Thyroid gland (tissue), 4 donors: ENCODE measurements at places on chromosomes 4 and X. TPM values are rescaled to one million over a fixed set of nuclear protein-coding genes. Genes with fewer than 3 reads are reported as not detected.
A peak's percentile ranks its signal among the peaks of the same experiment; 100 is the strongest.

PAK3 gene
- total RNA-seq = 50.0 TPM

AKAP4 gene
- total RNA-seq = not detected

GATA1 gene
- not detected for total RNA-seq

CSAG3 gene
- total RNA-seq = not detected

TMEM47 gene
- total RNA-seq = 28.5 TPM

STPG2 gene
- total RNA-seq = 2.3 TPM

GRIPAP1 gene
- total RNA-seq = 33.7 TPM

PRSS12 gene
- total RNA-seq = 0.34 TPM

XAGE2 gene
- total RNA-seq = not detected

DNA sequence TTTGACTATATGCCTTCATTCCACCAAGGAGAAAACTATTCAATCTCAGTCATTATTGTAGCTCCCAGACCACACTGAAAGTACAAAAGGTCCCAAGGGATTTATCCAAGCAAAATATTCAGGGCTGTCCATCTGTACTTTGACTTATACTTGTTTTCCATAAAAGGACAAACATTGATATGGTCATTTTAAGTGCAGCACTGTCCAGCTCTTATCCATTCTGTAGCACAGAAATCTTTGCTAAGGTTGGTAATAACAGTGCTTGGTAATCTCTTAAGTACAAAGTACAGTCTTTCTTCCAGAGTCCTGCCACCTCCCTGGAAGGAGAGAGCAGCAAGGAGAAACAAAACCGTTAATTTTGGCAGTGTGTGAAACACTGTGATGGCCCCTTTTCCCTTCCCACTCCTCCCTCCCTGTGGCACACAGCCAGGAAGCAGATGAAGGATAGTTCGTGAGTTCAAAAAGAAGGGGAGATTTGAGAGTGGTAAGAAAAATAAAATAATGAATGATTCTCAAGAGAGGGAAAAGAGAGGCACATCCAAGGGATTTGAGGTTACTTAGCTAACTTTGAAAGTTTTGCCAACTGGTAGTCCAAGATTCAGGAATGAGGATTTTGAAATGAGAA lies 6.8 kb upstream of the CXCL2 start:
- DNase-seq = no peak

DNA sequence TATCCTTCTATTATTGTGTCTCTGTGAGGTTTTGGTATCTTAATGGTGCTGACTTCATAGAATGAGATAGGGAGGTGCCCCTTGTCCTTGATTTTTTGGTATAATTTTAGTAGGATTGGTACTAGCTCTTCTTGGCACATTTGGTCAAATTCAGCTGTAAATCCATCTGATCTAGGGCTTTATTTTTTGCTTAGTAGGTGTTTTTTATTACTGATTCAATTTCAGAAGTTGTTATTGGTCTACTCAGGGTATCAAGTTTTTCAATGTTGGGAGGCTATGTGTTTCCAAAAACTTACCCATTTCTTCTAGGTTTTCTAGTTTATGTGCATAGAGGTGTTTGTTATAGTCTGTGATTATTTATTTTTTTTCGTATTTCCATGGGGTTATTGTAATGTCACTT lies 103.3 kb downstream of the SH3BGRL start:
- DNase-seq = no peak

DNA sequence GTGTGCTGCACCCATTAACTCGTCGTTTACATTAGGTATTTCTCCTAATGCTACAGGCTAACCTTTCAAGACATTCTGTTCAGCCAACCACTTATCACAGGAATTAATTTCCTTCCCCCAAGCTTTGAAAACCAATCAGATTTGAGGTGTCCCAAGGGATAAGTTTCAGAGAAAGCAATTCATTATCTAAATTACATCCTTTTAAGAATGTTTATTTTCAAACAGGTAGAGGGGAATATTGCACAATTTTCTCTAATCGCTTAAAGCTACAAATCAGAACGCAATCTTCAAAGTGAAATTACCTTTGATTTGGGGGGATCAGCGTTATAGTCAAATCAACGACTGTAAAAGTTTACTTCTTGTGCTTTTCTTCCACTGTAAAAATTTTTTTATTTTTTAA lies 1.6 kb downstream of the CLOCK start:
- DNase-seq = no peak

DNA sequence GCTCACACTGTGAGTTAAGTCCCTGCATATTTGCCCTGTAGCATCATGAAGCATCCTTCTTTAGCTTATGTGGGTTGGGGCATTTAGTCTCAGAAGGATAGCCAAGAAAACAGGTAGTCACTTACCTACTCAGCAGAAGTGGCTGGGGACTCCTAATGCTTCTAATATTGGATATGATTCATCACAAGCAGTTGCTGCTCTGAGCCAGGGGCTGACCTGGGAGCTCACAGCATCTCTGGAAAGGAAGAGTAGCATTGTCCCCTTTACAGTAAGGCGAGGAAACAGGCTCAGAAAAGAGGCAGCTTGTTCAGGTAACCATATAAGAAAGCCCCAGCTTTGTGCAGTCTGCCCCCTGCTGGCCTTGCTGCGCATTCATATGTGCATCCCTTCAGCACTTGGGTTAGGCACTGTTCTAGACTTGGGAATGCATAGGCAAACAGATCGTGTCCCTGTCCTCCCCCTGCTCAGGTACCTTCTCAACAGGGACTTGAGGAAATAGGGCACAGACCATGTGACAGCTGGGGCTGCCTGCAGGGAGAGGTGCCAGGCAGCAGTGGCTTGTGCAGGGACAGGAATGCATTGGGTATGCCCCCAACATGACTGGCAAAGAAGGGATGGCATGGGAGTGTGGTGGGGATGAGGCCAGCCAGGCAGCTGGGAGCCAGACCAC lies 35.7 kb upstream of the TBC1D14 start:
- peak; percentile 78 for DNase-seq

DNA sequence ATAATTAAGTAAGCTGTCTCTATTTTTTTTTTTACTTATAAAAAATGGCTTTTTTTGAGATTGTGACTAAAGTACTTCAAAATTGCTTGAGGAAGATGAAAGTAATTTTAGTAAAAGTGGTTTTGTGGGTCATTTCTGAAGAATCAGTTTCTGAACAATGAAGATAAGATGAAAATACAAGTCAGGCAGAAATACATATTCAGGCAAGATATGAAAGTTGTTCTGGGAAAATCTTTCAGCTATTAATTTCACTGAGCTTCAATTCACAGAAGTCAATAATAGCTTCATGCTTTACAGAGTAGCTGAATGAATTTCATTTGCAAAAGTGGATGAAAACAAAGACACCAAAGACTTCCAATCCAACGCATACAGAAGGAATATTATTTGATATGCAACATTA lies 305.2 kb upstream of the ARSJ start:
- DNase-seq = no peak

DNA sequence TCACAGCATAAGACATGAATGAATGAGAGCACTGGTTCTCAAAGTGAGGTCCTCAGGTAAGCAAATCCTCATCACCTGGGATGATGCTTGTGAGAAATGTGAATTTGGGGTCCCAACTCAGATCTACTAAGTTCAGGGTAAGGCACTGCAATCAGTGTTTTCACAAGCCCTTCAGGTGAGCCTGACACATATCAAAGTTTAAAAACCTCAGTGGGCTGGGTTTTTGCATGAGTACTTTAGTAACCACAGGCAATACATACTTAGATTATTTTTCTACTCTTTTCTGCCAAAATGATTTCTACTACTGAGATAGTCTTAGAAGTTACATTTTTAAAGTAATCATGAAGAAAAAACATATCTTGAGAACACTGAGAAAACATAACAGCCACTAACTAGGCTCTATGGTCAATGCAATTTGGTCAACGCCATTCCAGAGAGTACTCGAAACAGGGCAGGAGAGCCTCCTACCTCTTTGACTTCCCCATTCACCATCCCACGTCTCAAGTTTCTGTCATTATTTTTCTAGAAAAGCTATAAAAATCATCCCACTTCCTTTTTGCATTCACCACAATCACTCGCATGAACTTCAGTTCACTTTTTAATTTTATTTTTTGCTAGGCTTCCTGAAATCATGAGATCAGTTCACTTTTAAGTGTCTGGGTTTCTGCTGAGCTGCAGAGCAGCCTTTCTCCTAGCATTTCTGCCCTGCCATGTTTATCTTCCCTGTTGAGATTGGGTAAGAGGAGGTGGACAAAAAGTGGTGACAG lies 73.8 kb downstream of the MFAP3L start:
- DNase-seq = no peak

DNA sequence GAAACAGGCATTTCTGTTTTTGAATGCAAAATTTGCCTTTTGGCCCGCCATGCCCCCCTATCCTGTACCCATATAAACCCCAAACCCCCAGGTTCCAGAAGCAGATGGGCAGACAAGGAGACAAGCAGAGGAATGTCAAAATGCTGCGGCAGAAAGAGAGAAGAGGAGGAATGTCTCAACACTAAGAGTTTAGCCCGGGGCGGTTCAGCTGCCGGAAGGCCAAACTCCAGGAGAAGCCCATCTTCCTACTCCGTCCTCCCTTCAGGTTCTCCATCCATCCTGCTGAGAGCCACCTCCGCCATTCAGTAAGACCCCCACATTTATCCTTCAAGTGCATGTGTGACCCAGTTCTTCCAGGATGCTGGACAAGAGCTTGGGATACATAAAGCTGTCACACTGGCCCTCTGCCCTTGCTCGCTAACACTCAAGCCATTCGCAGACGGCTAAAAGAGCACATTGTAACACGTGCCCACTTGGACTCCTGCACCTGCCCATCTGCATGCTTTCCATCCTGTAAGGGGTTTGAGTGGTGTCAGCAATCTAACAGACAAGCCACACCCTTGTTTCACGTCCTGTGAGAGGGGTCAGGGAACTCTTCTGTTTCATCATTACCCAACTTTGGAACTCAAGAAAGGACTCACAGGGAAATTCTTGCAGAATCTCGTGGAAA lies 31.3 kb downstream of the TLR10 start:
- DNase-seq = no peak
